Activated CD4-positive, alpha-beta T cell treated with anti-CD3 and anti-CD28 coated beads for 24 hours (primary cell): ENCODE measurements at places on chromosomes 3 and 15.

DNA sequence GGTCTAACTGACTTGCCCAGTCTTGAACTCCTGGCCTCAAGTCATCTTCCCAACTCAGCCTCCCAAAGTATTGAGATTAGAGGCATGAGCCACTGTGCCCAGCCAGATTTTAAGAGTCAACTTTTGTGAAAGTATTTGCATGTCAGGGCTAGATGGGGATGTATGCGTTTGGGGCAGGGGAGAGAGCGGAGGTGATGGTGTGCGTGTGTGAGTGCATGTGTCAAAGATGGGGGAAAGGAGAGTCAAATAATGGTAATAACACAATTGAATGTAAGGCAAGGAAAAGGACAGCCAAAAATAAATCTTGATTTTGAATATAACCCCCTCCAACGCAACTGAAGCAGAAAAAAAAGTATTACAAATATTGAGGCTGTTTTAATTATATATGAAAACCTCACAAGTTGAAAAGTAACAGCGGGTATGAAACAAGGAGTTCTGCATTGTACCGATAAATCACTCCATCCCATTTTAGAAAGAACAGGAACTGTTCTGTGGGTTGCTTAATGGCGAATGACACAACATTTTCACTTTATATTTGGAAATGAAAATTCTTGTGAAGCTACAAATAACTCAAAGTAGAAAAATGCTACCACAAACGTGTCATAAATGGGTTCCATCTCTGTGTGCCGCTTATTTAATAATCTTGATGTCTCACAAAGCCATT lies 29.9 kb upstream of the LDHAL6B start:
- DNase-seq, result no peak

DNA sequence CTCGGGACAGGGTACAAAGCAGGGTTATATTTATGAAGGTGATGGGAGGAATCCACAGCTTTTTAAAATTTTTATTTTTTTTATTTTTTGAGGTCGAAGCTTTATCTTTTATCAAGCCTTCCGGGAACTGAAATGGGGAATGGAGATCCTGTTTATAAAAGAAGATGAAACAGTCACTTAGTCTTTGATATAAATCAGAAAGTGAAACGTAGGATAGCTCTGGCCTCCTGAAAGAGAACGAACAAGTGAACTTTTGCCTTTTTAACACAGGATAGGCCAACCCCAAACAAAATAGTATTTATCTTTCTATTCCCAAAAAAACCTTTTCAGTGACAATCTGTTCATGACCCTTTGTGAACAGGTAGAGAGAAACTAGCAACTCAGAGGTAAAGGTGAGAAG lies 634.0 kb upstream of the LMCD1 start:
- no peak for DNase-seq

DNA sequence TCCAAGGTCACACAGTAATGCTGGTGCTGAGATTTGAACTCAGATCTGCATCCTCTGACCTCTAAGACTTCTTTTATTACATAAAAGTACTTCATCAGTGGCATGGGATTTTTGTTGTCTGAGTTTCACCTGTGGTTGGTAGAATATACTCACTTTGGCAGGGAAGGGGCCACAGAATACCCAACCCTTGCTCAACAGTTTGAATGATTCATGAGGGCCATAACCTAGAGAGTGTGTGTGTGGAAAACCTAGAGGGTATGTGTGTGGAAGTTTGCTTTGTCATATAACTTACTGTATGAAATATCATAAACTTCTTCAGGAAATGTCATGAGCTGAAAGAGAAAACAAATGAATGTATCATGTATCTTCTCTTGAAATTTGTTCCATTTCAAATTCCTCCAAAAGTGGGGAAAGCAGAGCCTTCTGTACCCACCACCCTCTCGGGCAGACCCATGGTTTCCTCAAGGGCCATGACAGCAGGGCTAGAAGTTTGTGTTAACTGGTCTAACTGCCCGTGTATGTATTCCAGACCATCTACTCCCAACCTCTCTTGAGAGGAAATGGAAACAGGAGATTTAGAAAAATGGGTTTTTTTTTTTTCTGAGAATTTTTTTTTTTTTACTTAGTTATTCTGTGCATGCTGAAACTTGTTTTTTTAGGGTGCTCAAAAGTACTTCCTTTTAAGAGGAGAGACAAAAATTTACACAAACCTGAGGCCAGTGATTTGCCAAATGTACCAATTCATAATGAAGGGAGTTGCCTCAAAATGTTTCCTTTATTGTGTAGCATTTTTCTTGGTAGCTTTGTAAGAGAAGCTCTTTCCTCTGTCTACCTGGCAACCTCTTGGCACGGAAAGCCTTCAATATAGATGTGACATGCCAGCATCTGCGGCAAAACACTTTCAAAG lies 127.0 kb downstream of the TPRG1 start:
- no peak for DNase-seq

- no peak for DNase-seq
These were observed 49.9 kb upstream of the LMCD1 start for GRCh38 chr3:8451696-8452095.

DNA sequence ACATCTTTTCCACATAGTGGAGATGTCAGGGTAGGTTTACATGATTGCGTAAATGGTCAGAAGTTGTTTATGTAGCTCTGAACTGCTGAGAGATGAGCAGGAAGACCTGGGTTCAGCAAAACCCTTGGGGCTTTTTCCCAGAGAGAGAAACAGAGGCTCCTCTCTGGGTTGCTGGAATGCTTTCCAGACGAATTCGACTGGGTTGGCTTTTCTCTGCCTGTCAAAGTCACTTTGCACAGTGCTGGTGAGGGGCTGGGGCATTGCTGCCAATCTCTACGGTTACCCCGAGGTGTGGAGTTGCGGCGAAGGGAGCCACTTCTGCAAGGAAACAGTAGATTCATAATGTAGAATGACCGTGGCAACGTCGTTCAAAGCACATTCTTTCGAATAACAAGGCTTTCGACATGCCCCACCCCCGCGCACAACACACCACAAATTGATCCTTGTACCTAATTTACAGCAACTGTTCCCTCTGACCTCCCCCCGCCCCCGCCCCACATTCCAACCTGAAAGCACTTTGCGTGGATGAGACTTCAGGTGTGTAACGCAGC lies 950 bp upstream of the CNTN4 start:
- DNase-seq, result no peak

DNA sequence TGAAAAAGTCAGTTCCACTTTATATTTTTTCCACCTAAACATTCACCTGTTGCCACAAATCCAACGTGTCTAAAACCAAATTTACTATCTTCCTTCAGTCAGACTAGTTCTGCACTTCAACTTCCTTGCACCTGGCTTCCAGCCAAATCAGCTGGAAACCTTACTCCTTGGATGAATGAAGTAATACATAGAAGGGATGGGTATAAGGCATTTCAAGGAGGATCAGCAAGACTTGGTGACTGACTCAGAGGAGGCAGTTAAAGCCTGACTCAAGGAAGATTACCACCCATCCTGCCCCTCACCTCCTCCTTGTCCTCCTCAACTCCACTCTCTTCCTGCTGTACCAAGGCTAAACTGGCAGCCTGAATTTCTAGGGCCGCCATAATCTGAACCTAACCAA lies 37.1 kb downstream of the QTRT2 start:
- no peak for DNase-seq

DNA sequence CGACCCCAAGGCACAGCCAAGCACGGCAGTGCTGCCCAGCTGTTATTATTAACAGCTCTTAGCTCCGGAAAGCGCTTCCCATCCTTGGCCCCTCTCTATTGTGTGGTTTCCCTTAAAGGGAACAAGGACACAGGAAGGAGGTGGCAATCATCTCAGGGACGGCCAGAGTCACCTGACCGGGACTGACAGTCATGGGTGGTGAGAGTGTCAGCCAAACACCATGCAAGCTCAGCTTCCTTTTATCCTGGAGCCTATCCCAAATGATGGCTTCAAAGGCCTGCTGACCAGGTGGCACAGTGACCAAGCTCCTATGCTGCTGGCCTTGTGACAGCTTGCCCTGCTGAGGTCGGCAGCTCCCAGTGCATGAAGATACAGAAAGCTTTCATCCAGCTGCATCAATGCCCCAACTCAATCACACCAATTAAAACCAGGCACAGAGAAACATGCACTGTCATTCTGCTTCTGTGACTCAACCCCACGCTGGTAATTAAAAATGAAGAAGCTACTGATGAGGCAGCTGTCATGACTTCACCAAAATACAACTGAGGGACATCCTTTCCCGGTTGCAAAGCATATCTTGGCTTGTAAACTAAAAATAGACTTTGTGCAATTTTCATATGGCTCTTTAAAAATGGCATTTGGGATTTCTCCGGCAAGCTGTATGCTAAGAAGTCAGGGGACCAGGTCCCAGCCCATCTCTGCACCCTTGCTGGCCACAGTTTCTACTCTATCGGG lies 34.0 kb downstream of the PCSK6 start:
- DNase-seq, result no peak

- DNase-seq, result no peak
These were observed 13.9 kb downstream of the FILIP1L start for GRCh38 chr3:100100425-100100824.

DNA sequence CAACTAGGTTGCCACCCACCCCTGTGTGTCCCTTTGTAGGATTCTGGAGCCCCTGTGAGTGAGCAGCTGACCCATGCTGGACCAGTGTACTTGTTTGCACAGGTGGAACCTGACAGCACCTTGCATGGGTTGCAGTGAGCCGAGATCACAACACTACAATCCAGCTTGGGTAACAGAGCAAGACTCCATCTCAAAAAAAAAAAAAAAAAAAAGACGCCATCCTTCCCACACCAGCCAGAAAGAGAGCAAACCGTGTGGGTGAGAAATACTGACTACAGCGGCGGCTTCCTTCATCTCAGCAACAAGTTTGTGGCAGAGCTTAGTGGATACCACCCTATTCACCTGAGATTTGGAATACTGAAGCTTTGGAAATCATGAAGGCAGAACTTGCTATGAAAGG lies 746 bp upstream of the CD80 start:
- no peak for DNase-seq

- DNase-seq, result no peak
These were observed 2.0 kb downstream of the SLC22A13 start for GRCh38 chr3:38267662-38268061.
